CD8-positive, alpha-beta memory T cell (primary cell): ENCODE measurements at places on chromosomes 16 and 17.
A peak's percentile ranks its signal among the peaks of the same experiment; 100 is the strongest.

GRCh38 chr17:2211661-2212399, 91.8 kb downstream of the SMG6 start:
- DNase-seq, result no peak

- peak; percentile 51 for DNase-seq
Observed at GRCh38 chr17:38900978-38901656, 24.3 kb upstream of the LASP1NB start.

DNA sequence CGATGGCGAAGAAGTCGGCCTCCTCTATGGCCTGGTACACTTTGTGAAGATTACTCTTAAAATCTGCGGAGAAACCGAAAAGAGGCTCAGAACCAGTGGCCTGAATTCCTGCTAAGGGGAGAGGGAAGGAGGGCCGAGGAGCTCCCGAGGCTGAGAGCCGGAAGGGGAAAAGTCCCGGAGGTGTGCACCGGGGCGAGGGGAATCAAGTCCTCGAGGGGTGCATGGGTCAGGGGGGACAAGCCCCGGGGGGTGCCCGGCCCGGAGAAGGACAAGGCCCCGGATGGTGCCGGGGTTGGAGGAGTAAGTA, 495 bp downstream of the PARN start:
- DNase-seq, result no peak

- DNase-seq, result no peak
Observed at GRCh38 chr16:22356930-22357634, 17.3 kb downstream of the CDR2 start.

DNA sequence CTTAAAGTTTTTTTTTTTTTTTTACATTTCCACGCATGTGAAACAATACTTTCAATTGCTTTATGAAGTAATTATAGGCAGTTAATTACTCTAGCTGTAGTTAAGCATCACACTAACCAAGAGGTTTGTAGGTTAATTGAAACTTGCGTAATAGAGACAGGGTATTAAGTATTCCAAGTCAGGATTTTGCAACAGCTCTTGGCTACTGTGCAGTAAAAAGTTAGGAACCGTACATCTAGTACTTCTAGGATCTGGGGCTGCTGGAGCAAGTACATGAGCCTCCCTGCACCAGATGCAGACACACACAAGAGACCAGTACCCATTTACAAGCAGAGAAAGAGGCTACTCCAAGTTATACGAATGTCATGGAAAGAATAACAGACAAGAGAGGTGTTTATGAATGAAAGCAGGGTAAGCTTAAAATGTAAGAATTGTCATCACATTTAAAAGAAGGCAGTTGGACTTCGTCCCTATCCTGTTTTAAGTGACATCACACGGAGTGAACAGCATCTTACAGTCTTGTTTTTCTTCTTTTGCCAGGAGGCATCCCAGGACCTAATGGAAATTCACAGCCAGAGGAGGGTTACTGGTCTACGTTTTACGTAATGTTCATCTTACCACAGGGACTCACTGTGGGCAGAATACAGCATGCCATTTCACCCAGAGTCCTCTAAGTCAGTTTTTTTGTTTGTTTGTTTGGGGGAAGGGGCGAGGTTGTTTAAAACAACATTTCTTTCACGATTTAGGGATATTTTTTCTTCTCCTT, 379.6 kb upstream of the PSMD7 start:
- no peak for DNase-seq

GRCh38 chr17:7328840-7329373, at the start of gene NEURL4:
Gene NEURL4 (minus strand): TSS chr17:7329335. CDS start chr17:7329312, 23 bp downstream.
- DNase-seq, result no peak

GRCh38 chr17:49996495-49997300, 1.7 kb upstream of the DLX3 start:
- peak; percentile 56 for DNase-seq

DNA sequence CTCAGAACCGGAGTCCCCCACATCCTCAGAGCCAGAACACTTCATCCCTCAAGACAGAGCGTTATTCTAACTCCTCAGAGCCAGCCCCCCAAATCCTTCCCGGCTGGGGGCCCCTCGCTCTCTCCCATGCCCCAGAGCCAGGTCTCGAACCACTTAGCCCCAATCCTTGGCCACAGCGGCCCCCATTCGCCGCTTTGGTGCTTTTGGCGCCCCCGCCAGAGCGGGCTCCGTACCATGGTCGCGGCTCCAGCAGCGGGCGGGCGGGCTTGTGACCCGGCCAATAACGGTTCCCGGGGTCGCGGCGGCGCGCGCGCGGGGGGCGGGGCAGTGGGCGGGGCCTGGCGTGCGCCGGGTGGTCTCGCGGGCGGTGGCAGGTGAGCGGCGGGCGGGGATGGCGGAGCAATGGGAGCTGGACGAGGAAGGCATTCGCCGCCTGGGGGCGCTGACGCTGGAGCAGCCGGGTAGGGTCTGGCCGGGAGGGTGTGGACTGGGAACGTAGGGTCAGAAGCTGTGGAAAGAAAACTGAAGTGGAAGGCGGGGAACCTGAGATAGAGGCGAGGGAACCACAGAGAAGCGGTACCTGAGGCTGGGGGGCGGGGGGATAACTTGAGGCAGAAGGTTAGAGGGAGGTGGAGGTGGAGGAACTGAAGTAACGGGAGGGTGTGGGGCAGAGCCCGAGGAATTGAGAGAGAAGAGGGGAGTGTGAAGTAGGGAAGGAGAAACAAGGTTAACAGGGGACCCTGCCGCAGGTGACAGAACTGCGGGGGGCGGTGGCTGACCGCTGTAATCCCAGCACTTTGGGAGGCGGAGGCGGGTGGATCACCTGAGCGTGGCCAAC, at the start of the genes KCTD19 and LRRC36:
TSS of gene KCTD19 (minus strand) at position 270 of the 838 bp plus-strand sequence. CDS start at position 236, 34 bp downstream.
TSS of gene LRRC36 (plus strand) at position 344 of the 838 bp plus-strand sequence. CDS start at position 392, 48 bp downstream.
- DNase-seq, result peak; percentile 72

DNA sequence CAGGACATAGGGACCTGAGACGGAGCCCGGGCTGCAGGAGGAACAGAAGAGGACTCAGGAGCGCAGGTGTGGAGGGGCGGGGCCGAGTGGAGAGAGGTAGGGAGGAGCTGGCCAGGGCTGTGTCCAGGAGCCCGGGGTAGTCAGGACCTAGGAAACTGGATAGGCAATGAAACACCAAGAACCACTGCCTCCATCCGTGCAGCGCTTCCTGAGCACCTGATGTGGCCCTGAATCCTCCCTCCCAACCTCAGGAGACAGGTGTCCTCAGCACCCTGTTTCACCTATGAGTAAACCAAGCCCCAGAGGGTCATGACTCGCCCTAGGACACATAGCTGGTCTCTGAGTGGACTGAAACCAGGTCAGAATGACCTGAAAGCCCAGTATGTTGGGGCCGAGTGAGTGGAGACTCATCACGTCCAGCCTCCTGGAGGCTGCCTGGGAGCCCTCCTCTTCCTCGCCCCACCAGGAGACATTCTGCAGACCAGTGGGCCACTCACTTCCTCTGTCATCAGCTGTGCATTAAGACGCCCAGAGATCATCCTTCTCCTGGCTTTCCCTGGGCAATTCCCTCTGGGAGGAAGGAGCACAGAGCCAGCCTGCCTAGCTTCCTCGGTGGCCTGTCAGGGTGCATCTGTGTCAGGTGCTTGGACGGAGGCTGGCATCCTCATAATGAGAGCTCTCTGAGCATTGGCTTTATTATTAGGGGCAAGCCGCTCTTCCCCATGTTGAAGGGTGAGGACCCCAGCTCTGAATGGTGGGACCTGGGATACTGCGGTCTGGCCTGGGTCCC, 72.8 kb downstream of the SCNN1B start:
- no peak for DNase-seq
